ENCODE measurements at places on chromosomes 13 and 19.

- DNase-seq: no peak
Measured at GRCh38 chr19:18843960-18844359, 12.2 kb downstream of the UPF1 start.

DNA sequence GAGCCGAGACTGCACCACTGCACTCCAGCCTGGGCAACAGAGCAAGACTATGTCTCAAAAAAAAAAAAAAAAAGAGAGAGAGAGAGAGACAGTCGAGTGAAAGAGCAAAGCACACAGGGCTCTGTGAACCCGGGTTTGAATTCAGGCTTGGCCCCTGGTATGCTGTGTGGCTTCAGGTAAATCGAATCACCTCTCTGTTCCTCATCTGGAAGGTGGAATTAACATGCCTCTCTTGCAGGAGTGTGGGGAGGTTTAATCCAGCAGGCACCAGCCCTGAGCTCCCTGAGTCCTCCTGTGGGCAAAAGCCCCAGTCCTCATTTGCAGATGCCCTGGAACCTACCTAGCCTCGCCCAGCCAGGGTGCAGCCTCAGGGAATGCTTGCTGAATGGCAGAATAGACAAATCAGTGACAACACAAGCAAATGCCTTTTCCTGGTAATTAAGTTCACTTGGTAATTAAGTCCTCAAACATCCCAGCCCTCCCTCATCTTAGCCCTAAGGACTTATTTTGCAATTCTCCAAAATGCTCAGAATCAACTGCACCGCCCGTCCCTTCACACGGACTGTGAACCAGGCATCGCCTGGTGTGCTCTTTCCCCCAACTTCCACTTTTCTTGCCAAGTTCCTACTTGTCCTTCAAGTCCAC, 4.6 kb upstream of the ZNRF4 start:
- no peak for DNase-seq

DNA sequence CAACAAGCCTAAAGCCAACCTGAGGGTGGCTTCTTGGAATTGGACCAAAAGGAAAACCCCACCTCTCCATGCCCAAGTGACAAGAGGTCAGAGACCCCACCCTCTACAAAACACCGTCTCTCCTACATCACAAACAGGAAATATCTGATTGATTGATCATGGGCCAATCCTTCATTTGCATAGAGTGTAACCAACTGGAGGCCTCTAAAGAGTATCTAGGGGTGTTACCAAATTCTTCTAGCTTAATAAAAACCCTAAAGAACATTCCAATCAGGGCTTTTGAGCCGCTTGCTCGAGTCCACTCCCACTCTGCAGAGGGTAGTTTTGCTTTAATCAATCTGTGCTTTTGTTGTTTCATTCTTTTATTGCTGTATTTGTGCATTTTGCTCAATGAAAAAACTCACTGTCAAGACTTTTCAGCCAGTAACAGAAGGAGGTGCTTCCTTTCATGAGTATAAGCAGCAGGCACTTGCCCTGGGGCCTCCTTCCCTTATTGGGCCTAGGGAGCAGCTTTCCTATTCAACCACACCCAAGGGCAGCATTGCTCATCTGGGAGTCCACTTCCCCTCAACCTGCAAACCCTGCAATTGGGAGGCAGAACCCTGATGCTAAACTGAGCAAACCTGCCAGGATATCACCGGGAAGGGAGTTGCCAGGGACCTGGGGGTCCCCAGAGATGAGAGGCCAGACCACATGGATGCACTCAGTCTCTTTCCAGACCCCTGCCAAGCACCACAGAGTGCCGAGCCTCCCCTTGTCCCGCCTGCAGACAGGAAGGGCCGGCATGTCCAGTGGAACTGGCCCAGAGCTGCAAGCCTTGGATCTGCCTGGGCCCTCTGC, 154.3 kb upstream of the VSTM2B start:
- DNase-seq: no peak

GRCh38 chr13:43983373-43983772, 103.7 kb downstream of the LACC1 start:
- no peak for DNase-seq

GRCh38 chr19:39372941-39373340, 18.0 kb downstream of the PAF1 start:
- DNase-seq: no peak

DNA sequence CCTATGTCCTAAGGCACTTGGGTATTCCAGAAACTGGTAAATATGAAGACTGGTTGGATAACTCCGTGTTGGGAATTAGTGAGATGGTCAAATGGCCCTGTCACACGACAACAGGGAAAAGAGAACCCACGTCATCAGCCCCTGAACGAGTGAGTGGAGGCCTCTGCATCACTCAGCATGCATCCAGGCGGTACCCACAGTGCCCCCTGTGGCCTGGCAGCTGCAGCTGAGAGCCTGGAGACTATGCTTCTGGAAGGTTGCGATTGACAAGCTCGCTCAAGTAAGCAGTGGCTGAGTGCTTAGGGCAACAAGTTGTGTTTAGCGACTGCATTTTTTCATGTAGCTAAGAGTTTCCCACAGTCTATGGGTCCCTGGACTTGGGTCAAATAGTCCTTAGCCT, 55.9 kb downstream of the COL4A2 start:
- DNase-seq: no peak

GRCh38 chr13:105177265-105177900, 1358.1 kb downstream of the EFNB2 start:
- DNase-seq: no peak

- no peak for DNase-seq
Measured at GRCh38 chr19:12833418-12833737, 1.0 kb downstream of the RTBDN start.

DNA sequence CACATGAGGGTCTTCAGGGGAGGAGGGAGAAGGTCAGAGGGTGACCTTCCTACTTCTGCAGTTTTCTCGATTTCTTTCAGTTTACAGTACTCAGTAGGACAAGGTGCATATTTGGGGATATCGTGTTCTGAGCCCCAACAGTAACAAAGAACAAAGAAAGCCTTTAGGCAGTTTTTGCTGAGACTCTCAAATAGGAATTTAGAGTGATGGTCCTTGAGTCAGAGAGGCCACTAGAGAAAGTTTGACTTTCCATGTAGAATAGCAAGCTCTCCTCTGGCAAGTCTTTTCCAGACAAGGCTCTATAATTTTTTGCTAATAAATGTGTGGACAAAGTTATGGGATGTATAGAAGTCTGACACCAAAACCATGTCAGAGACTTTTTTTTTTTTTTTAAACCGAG, 194.6 kb downstream of the TM9SF2 start:
- no peak for DNase-seq

All from A549 (cell line).